NCI-H526 treated with DMSO at 0.1 percent for 48 hours (cell line): ENCODE measurements at places on chromosomes 11 and 22.

- DNase-seq: no peak
Measured at GRCh38 chr11:132734217-132734616, 798.1 kb downstream of the OPCML start.

DNA sequence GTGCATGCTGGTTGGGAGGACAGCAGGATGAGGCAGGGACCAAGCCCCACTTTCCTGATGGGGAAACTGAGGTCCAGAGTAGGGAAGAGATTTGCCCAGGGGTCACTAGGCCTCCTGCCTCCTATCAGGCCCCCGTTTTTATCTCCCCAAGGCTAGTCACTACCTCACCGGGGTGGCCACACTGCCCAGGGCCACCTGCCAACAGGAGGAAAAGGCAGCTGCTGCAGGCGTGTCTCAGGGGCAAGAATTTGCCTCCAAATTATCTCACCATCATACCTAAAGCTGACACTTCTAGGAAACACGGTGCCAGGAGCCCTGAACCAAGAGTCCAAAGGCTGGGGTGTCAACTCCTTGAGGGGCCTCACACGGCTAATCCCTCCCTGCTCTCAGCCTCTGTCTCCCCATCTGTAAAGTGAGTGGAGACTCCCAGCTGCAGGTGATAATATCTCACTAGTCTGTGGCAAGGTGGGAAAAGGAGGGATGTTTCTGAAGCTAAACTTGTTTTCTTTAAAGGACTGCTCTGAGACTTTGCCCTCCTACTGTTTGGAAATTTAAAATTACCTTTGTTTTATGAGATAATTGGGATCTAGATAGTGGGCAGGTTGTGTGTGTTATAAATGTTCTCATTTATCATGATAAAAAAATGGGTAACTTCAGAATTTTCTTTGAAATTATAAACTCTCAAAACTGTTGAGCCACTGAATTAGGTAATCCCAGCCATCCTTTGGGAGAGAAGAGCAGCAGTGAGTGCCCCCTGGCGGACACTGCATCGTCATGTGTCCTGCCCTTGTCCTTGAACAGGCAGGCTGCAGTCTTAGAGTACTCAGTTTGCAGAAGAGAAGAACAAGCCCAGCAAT is 60.0 kb downstream of the MYO7A start:
- peak; percentile 62 for DNase-seq

GRCh38 chr22:36879775-36880174 is 19.0 kb downstream of the NCF4 start:
- DNase-seq: no peak

- DNase-seq: no peak
Measured at GRCh38 chr22:31983911-31984656, 39.7 kb downstream of the YWHAH start.

- peak; percentile 77 for DNase-seq
Measured at GRCh38 chr11:96486890-96487611, 97.2 kb downstream of the JRKL start.

DNA sequence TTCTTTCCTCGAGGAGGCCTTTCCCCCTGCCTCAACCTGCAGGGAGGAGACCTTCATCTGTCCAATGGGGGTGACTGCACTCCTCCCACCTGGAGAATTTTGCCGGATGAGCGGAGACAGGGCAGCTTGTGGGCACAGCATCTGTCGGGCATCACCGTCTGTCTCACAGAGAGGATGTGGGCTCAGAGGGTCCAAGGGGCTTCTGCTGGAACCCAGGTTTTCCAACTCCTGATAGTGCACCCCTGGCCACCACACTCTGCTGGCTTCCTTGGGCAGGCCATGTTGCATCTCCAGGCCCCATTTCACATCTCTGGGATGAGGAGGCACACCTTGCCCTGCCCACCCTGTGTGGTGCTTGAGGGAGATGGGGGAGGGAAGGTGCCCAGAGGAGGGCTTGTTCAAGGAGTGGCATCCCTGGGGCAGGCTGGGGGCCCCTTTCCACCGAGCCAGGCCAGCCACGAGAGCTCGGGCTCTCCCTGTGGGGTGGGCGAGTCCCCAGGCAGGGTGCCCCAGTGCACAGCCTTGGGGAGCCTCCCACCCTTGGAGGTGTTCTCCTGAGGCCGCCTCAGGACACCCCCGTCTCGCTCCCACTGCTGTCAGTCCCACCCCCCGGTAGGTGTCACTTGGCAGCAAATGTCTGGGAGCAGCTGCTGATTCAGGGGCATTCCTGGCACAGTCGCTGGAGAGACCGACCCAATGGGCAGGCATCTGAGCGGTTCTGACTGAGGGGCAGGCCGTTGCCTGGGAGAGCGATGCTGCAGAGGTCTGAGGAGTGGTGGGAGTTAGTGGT is 84.2 kb downstream of the MORC2 start:
- DNase-seq: no peak

- DNase-seq: no peak
Measured at GRCh38 chr11:16759857-16760508, 21.5 kb downstream of the C11orf58 start.
